Transverse colon (tissue), 4 donors: ENCODE measurements at places on chromosomes 3 and 15. TPM values are rescaled to one million over a fixed set of nuclear protein-coding genes. Genes with fewer than 3 reads are reported as not detected.

DNA sequence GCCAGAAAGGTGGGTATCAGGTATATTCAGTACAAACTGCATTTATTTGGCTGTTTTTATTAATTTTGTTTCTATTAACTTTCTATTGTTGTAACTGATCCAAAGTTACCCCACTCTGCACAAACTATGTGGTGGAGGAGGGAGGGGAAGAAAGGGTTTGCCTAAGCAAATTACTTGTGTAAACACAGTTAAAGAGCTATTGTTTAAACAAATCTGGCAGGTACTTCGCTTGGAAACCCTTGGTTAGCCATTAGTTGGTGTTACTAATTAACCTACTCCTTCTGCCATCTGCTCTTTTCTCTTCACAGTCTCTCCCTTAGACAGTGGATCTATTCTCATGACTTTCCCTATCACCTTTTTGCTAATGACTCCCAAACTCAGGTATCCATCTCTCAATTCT, 328.4 kb upstream of the NECTIN3 start:
- H3K27ac ChIP-seq, result no peak overlapping the region
- H3K36me3 ChIP-seq, result no peaks in the 10 kb centered on the region
- DNase-seq, result no peak
- no peaks in the 10 kb centered on the region for H3K27me3 ChIP-seq
- H3K4me1 ChIP-seq, result peaks cover 22% of the 10 kb centered on the region

Gene TMEM45A
- total RNA-seq, result 0.60 TPM

Gene CYP1A2
- not detected for total RNA-seq

Gene SERINC4
- total RNA-seq, result not detected
